ENCODE measurements at places on chromosomes 3 and 15.

- DNase-seq, result no peak
Measured at GRCh38 chr15:24756101-24756500, 80.5 kb downstream of the NPAP1 start.

GRCh38 chr15:101250341-101250831 is 1.5 kb downstream of the CHSY1 start:
- DNase-seq, result no peak

DNA sequence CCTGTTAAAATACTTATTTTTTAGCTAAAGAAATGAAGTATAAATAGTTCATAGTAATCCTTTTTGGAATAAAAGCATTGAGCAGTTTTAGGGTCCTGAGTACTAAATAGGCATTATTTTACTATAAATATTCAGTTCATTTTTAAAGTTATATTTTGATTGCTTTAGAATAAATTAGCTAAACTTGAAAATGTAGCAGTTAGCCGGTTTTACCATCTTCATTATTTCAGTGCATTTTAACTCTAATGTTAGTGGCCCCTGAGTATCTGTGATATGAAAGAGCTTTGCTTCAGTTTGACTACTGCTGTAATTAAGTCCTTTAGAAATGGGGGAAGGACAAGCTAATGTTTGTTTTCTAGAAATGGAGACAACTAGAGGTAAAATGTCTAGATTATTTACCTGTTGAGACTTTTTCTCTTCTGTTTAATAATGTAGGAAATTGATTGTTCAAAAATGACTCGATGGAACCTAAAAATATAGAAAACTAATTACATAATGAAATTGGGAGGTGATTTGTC is 3.6 kb downstream of the SMC4 start:
- DNase-seq, result no peak

GRCh38 chr15:26098801-26099200 is 235.7 kb upstream of the ATP10A start:
- no peak for DNase-seq

GRCh38 chr3:50237133-50237651 is 1.2 kb downstream of the GNAI2 start:
- no peak for DNase-seq

DNA sequence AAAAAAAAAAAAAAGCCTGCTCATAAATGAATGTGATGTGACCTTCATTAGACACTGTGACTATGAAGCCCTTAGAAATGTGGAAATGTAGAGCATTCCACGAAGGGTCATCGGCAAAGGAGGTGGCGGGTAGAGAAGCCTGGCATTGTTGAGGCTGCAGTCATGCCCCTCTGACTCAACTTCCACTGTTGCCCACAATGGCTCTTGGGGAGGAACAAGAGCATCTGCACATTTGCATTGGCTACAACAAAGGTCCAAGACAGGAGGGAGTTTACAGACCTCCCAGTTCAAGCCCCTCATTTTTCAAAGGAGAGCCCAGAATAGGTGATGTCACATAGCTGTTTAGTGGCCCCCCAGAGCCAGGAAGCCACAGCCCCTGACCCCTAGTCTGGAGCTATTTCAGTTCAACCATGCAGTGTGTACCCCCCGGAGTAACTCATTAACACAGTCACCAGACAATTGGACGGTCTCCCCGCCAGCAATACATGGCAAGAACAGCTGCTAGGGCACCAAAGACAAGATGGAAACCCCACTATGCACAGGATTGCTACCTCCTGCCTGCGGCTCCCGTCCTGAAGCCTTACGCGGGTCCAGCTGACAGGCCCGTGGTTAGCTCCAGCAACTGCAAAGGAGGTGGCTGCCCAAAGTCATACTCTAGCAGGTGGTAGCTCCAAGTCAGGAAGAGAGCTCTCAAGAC is 56.2 kb downstream of the SH3BP5 start:
- DNase-seq, result no peak

DNA sequence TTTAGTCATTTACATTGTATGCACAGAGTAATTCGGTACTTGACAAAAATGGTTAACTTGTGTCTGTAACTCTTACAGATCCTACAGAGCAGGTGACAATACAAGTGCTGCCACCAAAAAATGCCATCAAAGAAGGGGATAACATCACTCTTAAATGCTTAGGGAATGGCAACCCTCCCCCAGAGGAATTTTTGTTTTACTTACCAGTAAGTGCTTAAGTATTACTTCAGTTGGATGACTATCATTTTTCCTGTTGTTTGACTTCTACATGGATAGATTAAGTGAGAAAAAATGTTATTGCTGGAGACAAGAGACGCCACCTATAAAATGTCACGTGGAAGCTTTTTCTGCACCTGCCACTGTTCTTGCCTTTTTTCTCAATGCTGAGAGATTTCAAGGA is 173.2 kb downstream of the ALCAM start:
- no peak for DNase-seq

GRCh38 chr15:31060429-31061140 is 40.9 kb downstream of the TRPM1 start:
- no peak for DNase-seq

- DNase-seq, result no peak
Measured at GRCh38 chr15:70486012-70486411, 277.3 kb downstream of the UACA start.

DNA sequence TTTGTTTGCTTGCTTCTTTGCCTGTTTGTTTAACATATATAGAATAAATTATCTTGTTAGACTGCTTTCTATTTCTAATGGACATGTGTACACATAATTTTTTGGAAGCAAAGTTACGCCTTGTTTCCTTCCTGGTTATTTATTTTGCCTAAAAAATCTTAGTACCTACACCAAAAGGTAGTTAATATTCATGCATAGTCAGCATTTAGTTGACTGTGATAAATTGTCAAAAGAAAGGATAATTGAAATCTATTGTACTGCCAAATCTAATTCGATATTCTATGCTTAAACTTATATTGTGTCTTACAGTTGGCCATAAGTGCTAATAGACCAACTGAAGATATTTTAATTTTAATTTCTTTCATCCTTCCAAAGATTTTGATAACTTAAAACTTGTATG is 233.9 kb upstream of the ARL6 start:
- no peak for DNase-seq

DNA sequence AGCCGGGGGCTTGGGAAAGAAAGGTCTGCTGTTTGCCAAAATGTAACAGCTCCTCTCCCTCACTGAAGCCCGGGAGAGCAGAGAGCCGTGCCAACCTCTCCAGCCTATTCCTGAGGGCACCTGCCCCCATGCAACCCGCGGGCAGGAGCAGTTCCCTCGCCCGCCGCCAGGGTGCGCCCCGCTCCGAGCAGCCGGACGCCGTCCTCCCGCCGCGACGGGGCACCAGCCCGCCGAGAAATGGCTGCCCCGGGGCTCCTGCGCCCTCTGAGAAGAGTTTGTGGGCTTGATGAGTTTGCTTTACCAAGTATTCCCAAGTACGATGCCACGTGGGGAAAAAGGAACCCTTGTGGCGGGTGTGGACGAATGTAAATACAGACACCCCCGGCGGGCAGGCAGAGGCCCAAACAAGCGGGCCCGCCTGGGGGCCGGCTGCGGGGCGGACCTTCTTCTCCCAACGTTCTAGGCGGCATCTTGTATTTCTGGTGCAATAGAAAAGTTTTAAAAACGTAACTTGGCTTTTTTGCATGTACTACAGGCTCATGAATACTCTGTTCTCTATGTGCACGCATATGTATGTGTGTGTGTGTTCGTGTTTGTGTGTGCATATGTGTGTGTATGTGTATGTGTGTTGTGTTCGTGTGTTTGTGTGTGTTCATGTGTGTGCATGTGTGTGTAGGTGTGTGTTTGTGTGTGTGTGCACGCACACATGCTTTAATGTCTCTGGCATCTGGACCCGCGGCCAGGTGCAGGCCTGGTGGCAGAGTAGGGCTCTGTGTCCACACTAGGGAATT is 162.9 kb downstream of the CHSY1 start:
- peak; percentile 51 for DNase-seq

DNA sequence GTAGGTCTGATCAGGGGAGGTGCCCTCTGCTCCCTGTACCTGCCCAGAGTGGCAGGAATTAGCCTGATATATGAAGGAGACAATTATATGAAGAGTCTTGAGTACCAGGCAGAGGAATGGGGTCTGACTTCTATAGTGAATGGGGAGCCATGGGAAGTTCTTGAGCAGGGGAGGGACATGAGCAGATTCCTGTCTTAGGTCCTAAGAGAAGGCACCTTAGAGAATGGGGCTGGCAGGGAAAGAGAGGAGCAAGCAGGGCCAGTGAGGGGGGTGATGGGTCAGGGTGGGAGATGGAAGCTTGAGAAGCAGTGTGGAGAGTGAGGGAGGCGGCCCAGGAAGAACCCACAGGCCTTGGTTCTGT is 12.4 kb downstream of the CD276 start:
- no peak for DNase-seq

DNA sequence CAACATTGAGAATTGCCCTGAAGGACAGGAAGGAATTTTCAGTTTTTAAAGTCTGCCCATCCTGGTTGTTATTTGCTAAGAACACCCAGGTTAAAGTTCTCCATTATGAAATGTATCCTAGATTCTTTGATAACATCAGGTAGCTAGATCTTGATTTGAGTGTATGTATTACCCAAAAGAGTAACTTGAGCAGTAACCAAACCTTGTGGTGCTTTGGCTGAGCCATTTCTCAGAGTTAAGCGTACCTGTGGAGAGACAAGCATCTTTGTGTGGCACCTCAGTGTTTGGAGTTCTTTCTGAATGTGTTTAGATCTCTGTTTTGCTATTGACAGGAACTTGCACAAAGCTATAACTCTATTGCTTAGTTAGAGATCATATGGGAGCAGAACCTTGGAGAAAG is 20.4 kb downstream of the CEP97 start:
- DNase-seq, result no peak

DNA sequence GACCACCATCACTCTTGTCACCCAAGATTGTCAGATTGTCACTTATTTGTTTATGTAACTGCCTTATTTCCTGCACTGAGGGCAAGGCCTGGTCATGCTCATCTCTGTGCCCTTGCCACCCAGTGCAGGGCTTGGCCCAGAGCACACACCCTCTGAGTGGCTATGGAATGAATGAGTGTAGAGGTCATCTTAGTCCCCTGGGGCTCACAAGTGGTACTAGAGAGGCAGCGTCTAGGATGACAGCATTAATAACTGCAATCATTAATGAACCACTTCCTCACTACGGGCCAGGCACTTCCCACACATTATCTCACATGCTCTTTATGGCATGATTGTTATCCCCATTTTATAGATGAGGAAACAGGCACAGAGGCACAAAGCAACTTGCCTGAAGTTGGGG is 117.0 kb downstream of the SMAD6 start:
- peak; percentile 23 for DNase-seq

DNA sequence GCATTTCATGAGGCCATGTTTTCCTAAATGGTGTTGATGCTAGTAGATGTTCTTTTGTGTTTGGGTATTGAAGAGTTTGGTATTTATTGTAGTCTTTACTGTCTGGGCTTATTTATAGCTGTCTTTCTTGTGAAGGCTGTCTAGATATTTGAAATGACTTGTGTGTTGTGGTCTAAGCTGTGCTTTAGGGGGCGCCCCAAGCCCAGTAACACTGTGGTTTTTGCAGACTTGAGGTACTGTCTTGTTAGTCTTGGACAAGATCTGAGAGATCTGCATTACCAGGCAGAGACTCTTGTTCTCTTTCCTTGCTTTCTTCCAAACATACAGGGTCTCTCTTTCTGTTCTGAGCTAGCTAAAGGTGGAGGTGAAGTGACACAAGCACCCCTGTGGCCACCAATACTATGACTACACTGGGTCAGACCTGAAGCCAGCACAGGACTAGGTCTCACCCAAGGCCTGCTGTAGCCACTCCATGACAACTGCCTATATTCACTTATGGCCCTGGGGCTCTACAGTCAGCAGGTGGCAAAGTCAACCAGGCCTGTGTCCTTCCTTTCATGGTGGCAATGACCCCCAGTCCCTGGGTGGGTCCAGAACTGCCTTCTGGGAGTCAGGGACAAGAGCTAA is 152.1 kb upstream of the TBC1D5 start:
- DNase-seq, result no peak

- DNase-seq, result no peak
Measured at GRCh38 chr15:91885714-91886270, 32.3 kb downstream of the SLCO3A1 start.

DNA sequence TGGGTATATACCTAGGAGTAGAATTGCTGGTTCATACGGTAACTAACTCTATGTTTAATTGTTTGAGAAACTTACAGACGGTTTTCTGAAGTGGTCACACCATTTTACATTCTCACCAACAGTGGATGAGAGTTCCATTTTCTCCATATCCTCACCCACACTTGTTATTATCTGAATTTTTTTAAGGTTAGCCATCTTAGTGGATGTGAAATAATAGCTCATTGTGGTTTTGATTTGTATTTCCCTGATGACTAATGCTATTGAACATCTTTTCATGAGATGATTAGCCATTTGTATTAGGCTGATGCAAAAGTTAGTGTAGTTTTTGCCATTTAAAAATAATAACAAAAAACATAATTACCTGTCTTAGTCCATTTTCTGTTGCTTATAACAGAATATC is 18.6 kb downstream of the CSTA start:
- DNase-seq, result no peak

DNA sequence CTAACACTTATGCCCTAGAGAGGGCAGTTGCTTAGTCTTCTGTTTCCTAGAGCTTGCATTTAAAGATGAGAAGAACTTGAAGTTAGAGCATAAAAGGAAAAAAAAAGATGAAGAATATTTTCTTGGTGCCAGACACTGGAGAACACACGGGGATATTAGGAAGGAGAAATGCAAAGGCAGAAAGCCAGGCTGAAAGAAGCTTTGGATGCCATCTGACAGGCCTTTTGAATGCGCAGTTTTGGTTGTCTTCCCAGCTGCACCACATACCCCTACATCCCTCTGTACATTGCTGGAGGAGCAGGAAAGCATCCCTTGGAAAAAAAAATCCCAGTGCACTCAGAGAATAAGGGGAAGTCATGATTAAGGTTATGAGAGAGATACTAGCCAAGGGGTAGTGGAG is 378.9 kb downstream of the GAP43 start:
- DNase-seq, result no peak

DNA sequence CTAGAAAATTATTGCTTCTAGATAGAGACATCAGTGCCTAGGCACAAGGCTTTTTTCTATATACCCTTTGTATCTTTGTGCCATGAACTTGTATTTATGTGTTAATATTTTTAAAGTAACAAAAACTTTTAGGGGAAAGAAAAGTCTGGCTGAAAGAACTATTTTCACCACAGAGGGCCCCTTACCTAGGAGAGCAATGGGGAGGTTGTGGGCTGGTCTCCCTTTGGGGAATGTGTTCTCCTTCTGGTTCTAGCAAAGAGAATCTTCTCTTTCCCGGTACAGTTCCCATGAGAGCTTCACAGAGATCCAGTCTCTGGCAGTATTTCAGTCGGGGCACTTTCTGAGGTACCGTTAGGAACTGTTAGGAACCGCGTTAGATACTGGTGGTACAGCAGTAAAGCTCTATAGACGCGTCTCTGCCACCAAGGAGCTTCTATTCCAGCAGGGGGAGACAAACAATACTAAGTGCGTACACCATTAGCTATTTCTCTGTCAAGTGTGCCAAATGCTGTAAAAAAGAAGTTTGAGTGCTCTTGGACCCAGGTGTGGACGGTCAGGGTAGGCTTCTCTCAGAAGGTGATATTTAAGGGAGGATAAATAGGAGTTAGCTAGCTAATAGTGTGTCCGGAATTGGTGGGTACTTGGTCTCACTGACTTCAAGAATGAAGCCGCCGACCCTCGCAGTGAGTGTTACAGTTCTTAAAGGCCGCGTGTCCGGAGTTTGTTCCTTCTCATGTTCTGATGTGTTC is 4.6 kb upstream of the EPB42 start:
- no peak for DNase-seq

Data from T1000 (cell line).